Activated CD8-positive, alpha-beta memory T cell treated with anti-CD3 and anti-CD28 coated beads, Interleukin-2, amount 50 U/mL, for 48 hours (primary cell): ENCODE measurements at places on chromosomes 6 and 20.
A peak's percentile ranks its signal among the peaks of the same experiment; 100 is the strongest.

- no peak for DNase-seq
These were observed 905 bp downstream of the PPARD start for GRCh38 chr6:35343092-35343834.

DNA sequence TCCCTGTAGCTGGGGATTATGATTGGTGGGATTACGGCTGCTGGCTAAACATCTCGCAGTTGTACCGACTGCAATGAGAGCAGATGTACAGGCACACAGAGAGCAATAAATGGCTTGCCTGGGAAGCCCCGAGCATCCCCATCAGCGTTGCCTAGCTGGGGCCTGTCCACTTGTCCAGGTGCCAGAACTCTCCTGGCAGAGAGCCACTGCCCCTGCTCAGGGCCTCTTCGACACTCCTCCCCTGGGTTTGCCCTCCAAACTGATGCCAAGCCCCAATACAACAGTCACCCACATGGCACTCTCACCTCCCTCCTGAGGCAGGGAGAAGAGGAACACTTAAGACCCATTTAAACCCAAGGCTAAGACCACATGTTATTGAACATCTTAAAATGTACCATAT, 715.1 kb downstream of the PTPRT start:
- DNase-seq, result no peak

GRCh38 chr6:105536961-105537360, 134.1 kb upstream of the PREP start:
- no peak for DNase-seq

DNA sequence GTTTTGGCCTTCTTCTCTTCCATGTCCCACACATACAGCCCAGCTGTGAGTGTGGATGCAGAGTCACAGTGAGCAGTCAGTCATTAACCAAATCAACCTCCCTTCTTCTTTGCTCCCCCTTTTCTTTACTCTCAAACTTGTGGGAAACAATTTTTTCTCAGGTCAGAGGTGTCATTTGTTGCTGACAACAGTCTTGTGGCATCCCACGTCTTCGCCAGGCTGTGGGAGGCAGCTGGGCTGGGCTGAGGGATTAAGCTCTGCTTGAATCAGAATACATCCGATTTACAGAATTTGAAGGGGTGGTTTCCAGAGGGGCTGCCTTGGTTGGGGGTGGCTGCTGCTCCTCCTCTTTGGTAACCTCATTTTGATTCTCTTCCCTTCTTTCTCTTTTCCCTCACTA, 40.5 kb downstream of the SCGN start:
- DNase-seq, result no peak

DNA sequence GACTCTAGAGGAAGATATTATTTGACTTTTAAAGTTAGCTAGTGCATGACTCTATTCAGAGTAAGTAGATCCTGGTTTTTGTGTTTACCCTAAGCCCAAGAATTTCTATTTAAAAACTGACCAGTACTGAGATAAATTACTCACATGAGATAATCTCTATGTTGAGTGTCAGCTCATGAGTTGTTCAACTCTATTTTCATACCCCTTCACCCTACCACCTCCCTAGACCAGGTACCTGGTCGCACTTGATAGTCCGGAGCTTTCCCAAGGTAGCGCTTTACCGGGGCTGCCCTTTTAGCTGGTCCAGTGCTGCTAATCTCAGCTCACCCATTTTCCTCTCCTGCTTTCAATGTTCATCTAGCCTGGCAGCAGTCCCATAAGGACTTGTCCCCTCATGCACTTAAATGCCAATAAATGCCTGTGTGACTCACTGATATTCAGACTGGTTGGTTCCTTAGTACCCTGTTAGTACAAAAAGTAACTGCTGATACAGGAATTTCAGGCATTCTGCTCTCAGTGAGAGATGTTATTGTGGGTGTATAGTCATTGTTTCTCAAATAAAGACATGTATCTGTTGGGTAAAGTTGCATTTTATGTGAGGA, 503.9 kb downstream of the ADGRB3 start:
- no peak for DNase-seq

DNA sequence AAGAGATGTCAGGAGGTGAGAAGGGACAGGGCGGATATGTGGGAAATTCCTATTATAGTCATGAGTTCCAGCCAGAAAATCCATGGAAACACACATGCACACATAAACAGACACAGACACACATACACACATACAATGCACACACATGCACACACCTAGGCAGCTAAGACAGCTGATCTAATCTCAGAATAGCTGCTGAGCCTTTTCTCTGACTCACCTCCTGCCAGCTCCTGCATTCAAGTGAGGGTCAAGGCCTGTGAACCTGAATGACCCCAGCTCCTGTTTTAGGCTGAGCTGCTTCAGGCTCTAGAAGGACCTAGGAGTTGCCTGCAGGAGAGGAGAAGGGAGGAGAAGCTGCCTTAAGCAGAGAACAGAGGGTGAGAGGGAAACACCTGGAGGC, 21.6 kb upstream of the RAET1L start:
- DNase-seq, result no peak

- DNase-seq, result no peak
These were observed 62.0 kb downstream of the EZR start for GRCh38 chr6:158756977-158757752.

- no peak for DNase-seq
These were observed 260.3 kb upstream of the SPTLC3 start for GRCh38 chr20:12748359-12748994.

DNA sequence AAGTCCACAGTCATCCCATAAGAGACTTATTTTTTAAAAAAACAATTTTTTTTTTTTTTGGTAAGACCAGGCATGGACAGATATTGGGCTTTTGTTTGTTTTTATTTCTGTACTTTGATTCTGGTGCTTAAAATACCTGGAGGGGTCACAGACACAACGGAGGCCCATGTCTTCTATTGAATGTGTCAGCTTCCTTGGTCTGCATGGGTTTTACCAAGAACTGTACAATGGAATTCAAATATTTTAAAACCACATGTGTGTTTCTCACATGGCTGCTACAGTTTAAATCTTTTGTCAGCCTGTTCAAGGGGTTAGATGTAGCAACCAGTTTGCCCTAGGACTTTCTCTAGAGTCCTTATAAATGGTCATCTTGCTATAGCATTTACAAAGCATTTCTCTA, 139.8 kb downstream of the SOX4 start:
- DNase-seq, result no peak

DNA sequence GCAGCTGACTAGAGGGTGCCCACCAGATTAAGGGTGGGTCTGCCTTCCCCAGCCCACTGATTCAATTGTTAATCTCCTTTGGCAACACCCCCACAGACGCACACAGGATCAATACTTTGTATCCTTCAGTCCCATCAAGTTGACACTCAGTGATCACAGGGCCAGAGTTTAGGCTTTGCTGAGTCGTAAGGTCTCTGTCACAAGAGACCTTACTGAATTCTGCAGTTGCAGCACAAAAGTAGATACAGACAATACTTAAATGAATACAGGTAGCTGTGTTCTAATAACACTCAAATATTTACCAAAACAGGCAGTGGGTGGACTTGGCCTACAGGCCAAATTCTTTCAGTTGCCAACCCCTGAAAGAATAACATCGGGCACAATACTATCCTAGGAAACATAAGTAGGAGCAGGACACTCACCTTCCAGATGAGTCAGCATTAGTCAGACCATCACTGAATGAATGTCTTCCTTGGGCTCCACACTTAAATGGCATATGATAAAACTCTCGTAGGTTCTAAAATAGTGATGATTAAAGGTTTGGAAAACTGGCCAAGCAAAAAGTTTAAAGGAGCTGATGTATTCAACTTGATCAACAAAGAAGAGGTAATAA, 190.0 kb downstream of the UBE3D start:
- no peak for DNase-seq

DNA sequence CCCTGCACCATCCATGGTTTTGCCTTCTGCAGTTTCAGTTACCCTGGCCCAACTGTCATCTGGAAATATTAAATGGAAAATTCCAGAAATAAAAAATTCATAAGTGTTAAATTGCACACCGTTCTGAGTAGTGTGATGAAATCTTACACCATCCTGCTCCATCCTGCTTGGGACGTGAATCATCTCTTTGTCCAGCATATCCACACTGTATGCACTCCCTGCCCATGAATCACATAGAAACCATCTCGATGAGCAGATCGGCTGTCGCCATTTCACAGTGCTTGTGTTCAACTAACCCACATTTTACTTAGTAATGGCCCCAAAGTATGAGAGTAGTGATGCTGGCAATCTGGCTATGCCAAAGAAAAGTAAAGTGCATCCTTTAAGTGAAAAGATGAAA, 105.9 kb upstream of the ID4 start:
- DNase-seq, result no peak

DNA sequence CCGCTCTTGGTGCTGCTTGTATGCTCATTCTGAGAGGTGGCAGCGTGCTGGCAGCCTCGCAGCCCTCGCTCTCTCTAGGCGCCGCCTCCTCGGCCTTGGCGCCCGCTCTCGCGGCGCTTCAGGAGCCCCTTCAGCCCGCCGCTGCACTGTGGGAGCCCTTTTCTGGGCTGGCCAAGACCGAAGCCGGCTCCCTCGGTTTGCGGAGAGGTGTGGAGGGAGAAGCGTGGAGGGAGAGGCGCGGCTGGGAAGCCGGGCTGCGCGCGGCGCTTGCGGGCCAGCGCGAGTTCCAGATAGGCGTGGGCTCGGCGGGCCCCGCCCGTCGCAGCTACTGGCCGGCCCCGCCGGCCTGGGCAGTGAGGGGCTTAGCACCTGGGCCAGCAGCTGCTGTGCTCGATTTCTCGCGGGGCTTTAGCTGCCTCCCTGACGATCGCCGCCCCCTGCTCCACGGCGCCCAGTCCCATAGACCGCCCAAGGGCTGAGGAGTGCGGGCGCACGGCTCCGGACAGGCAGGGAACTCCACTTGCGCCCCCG, 19.5 kb upstream of the FAM8A1 start:
- DNase-seq, result peak; percentile 73

DNA sequence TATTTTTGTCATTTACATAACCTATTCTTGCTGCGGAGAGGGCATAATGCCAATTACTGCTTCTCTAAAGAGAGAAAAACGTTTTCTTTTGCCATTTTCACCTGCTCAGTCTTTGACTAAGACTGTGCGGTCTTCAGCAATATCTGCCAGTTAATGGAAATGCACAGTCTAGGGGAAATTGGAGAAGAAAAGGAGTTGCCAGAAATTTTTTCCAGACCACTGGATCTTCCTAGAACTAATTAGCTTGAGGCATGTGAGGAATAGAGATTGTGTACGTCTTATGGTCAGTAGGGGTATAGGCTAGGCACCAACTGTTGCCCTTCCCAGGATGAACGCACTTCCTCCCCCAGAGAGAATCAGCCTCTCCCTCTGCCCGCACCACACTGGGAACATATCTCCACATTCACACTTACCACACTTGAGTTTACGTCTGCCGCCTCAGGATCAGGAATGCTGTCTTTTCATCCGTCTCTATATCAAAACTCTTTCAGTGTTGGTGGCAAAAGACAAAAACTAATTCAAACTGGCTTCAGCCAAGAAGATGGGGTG, 67.9 kb upstream of the E2F3 start:
- DNase-seq, result no peak

GRCh38 chr20:41616228-41616627, 1.9 kb downstream of the CHD6 start:
- DNase-seq, result no peak

DNA sequence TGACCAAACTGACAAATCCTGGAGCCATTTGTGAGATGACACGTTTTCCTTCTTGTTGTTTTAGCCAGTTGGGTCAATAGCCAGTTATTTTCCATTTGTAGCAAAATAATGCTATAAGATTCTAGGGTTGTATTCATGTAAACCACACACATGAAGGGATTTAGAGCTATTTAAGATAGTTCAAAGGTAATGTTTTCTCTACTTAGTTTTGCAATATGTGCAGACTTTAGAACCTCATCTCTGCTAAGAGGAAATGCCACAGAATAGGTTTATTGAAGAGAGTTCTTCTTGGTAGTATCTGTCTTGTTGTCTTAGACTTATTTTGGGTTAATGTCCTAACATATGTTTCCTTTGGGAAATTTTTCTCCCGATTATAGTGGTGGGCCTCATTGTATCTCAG, 213.5 kb upstream of the RIMS1 start:
- DNase-seq, result no peak

GRCh38 chr6:4567141-4567540, 209.1 kb upstream of the CDYL start:
- DNase-seq, result no peak

- no peak for DNase-seq
These were observed 58.7 kb downstream of the SNX5 start for GRCh38 chr20:17909869-17910321.
